Nucleus accumbens (tissue), 56 donors: ENCODE measurements at places on chromosomes 7 and 10.

GRCh38 chr7:768881-769504 lies 41.9 kb upstream of the PRKAR1B start:
- DNase-seq = peak; percentile 24

- no peak for DNase-seq
Observed at GRCh38 chr10:77293773-77294172, 343.8 kb downstream of the KCNMA1 start.

GRCh38 chr10:73974309-73974946 lies 23.5 kb upstream of the VCL start:
- DNase-seq = no peak

GRCh38 chr10:116771101-116771958 lies 29.0 kb upstream of the HSPA12A start:
- DNase-seq = no peak

GRCh38 chr10:22580711-22581110 lies 133.7 kb downstream of the PIP4K2A start:
- no peak for DNase-seq

- no peak for DNase-seq
Observed at GRCh38 chr7:127918130-127918529, 113.1 kb downstream of the LRRC4 start.

- DNase-seq = no peak
Observed at GRCh38 chr7:133118261-133118660, 36.4 kb upstream of the CHCHD3 start.

DNA sequence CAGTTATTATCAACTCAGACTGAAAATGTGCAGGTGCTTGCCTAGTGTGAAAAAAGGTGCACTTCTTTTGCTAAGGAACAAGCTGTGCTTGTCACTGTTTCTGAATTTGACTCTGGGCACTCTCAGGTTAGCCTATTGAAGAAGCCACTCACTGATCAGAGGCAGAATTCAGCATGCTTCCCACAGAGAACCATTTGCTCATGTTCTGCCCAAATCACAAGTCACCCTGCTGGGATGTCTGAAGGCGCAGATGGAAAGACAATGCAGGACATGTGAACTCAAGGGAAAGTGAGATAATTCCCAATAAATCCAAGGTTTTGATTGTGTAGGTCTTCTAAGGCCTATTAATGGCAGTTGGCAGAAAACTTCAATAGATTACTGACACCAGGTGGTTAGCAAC lies 47.8 kb upstream of the CSTF2T start:
- DNase-seq = no peak

DNA sequence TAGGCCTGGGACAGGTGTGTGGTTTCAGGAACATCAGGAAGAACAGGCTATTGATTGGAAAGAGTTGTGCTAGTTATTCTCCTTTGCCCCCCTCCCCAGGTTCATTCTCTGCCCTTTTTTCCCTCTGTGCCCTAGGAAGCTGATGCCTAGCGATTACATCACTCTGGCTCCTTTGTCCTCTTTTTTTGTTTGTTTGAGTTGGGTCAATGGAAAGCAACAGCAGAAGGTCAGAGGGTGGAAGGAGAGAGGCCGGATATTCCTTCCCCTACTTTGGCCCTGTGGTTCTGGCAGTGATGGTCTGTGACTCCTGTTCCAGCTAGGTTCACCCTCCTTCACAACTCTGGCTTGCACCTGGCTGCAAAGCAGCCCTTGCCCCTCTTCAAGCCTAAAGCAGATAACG lies 18.9 kb downstream of the LOXL4 start:
- no peak for DNase-seq

GRCh38 chr7:88689821-88690220 lies 69.7 kb upstream of the ZNF804B start:
- DNase-seq = no peak

GRCh38 chr7:39091774-39092173 lies 114.1 kb downstream of the POU6F2 start:
- no peak for DNase-seq

DNA sequence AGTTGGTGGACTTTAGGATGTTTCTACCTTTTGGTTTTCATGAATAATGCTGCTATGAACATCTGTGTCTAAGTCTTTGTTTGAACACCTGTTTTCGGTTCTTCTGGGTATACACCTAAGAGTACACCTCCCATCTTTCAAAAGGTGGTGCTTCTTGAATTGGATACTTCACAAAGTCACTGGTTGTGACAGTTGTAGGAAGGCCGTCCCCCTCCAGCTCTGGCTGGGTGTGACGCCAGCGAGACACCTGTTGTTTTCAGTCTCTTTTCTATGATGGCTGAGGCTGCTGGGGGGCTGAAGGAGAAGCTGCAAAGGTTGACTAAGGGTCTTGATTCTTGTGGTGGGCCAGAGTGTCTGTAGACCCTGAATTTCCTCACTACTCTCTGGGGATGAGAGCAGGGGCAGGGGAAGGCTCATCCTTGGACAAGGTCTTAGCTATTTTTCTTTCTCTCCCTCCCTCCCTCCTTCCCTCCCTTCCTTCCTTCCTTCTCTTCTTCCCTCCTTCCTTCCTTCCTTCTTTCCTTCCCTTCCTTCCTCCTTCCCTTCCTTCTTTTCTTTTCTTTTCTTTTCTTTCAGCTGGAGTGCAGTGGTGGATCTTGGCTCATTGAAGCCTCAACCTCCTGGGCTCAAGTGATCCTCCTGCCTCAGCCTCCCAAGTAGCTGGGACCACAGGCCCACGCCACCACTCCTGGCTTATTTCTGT lies 5.6 kb downstream of the NEURL1 start:
- DNase-seq = no peak

DNA sequence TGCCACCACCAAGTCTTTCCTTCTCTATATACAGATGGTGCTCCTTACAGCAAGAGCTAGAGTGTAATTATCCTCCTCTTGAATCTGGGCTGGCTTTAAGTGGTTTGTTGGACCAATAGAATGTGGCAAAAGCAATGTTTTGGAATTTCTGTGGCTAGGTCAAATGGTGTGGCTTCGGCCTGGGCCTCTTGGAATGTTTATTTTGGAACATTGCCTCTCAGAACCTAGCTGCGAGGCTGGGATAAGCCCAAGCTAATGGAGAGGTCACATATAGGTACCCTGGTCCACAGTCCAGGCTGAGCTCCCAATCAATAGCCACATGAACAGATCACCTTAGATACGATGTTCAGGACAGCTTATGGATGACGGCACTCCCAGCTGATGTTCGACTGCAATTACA lies 556.7 kb downstream of the TYW1 start:
- no peak for DNase-seq

DNA sequence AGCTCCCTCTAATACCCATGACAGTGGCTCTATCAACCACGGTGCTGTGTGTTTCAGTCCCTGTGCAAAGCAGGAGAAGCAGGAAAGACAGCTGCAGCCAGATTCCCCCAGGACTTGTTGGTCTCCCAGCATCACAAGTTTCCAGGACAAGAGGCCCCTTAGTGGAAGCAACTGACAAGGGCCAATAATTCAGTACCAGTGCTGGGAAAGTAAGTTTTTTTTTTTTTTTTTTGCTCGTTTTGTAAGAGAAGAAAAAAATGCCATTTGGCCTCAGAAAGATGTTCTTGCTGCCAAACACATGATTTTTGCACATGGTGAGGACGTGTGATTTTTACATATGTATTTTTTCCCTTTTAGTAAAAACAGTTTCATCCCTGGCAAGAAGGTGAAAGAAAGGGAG lies 284.2 kb upstream of the ZMIZ1 start:
- DNase-seq = no peak

DNA sequence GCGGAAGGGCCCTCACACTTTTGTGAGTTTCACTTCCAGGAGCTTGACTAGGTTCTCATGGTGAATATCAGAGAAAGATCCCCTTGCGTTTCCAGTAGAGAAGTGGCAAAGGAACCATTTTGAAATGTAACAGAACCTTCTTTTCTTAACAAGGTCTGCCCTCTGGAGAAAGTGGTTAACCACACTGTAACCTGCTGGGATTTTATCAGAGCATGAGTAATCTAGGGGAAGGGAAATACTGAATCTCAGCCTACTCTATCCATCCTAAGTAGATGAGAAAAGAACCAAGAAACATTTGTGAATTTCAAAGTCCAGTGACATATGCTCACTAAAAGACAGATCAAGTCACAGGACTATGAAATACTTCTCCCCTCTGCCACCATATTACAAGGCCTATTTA lies 235.5 kb downstream of the ZEB1 start:
- no peak for DNase-seq

- no peak for DNase-seq
Observed at GRCh38 chr10:119651514-119652360, 557 bp downstream of the BAG3 start.

GRCh38 chr7:336810-337566 lies 47.0 kb downstream of the FOXL3 start:
- no peak for DNase-seq

- DNase-seq = no peak
Observed at GRCh38 chr7:108488768-108489538, 32.7 kb upstream of the NRCAM start.

DNA sequence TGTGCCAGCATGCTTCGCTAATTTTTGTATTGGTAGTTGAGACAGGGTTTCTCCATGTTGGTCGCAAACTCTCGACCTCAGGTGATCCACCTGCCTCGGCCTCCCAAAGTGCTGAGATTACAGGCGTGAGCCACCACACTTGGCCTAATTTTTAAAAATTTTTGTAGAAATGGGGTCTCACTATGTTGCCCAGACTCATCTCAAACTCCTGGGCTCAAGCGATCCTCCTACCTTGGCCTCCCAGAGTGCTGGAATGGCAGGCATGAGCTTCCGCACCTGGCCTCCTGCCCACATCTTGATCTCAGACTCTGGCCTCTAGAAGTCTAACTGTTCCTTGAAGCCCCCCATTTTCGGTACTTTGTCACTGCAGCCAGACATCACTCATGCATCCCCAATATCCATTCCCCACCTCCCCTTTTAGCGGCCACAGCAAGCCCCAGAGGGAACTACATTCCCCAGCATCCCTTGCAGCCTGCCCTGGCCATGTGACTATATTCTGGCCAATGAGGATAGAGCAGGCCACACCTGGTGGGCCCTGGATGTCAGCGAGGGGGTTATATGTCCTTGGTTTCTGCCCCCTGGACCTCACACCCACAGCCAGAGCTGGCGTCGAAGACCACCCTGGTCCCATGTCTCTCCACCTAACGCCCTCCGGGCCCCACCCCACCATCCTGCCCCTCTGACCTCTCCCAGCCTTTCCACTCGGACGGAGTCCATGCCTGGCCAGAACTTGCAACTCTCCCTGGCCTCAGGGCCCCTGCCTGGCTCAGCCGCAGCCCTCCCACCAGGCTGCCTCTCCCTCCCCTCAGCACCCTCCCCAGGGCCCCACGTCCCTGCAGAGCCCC lies 33.8 kb downstream of the MICALL2 start:
- no peak for DNase-seq

- DNase-seq = no peak
Observed at GRCh38 chr7:129122751-129123509, 21.6 kb upstream of the TSPAN33 start.

GRCh38 chr10:69835875-69836730 lies 34.4 kb downstream of the COL13A1 start:
- no peak for DNase-seq

DNA sequence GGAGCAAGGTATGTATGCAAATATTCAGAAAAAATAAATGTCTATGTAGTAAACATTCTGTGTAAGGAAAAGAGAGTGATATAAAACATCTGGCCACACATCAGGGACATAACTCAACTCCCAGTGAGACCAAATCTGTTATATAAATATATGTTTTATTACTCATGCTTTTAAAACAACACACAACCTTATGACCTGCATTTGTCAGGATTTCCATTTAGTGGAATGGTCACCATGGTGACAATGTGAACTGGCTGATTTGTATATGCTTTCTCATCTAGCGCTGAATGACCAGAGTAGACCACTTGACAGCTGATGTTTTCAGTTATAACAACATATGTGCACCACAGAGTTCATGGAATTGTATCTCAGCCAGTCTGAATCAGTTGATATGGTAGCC lies 551.7 kb downstream of the HTR7 start:
- DNase-seq = no peak

DNA sequence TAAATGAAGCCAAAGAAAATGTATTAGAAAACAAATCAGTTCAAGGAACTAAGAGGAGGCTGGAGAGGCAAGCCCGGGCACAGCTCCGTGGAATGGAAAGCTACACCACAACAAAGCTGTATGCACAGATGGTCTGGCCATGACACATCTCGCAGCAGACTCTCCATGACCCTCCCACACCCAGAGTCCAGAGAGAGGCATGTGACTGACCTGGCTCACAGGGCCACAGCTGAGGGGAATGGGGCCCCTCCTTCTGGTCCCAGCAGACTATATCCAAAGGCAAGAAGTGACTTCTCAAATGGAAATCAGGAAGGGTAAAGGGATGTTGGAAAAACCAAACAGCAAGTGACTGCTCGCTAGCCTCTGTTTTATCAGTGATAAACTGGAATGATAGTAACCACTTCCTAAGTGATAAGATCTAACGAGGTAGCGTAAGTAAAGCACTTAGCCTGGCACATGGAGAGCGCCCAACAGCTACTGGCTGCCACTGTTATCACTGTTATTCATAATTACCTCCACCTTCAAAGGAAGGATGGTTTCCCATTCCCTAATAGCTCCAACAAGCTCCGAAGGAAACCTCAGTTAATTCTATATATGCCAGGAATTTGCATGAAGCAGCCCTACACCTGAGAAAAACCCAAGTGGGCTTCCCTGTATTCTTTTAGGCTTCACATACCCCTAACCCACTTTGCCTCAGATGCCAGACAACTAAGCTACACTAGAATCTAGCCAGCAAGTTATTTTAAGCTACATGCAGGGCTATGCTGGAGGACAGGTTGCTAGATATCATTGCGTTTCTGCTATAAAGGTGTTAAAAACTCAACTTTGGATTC lies 8.4 kb downstream of the OSBPL3 start:
- no peak for DNase-seq

DNA sequence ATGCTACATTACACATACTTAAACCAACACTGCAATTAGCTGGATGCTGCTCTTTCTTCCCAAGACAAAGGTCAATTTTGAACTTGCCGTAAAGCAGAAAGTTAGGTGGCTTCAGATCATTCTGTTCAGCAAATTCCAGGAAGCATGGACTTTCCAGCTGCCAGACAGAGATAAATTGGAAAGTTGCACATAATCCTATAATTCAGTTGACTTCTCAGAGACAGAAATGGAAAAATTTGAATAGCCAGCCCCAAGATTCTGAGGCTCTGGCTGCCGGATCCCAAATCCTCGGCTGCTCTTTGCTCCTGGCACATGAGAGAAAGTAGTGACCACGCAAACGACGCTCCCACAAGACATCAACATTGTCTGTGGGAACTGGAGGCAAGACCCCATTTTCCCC lies 105.0 kb upstream of the VIPR2 start:
- no peak for DNase-seq

DNA sequence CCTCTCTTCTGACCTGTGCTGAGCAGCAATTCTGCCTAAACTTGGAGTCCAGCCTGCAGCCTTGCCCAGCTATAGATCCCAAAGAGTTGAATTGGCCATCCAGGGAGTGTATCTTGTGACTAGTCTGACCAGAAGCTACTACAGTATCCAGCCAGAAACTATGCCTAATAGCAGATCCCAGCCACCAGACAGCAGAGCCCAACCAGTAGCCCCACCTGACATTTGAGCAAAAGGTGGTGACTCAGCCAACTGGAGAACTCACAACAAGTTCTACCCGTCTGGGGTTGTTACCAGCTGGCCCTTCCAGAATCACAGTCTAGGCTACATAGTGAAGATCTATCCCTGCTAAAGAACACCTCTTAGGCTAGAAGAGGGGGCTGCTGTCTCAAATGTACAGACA lies 315.0 kb downstream of the CRPPA start:
- DNase-seq = no peak

- no peak for DNase-seq
Observed at GRCh38 chr7:69047151-69047754, 551.0 kb upstream of the AUTS2 start.
